ENCODE measurements at places on chromosomes 7 and 10. TPM values are rescaled to one million over a fixed set of nuclear protein-coding genes. Genes with fewer than 3 reads are reported as not detected.

Gene GNGT1
- not detected for total RNA-seq

Gene LRIT1
- total RNA-seq, result not detected

Gene MAT1A
- total RNA-seq, result not detected

Gene SFXN3
- 64.4 TPM for total RNA-seq

Gene ACSM6
- total RNA-seq, result not detected

Gene IFIT3
- total RNA-seq, result 14.1 TPM

Gene FAM25G
- total RNA-seq, result not detected

Gene WDFY4
- 2.1 TPM for total RNA-seq

Gene SPDYE8
- not detected for total RNA-seq

Gene PIP
- not detected for total RNA-seq

Gene PLPP4
- total RNA-seq, result not detected

Gene TMEM178B
- 0.34 TPM for total RNA-seq

Gene MARVELD1
- 24.4 TPM for total RNA-seq

Gene NYAP1
- 5.4 TPM for total RNA-seq

Gene KEL
- total RNA-seq, result not detected

Gene LIPF
- total RNA-seq, result not detected

Gene SHLD2
- total RNA-seq, result 36.2 TPM

Gene TNS3
- 13.6 TPM for total RNA-seq

Gene SH2D4B
- total RNA-seq, result 0.34 TPM

Gene OR6V1
- total RNA-seq, result not detected

Gene AHR
- 189 TPM for total RNA-seq

Gene LDB3
- total RNA-seq, result not detected

Gene TMEM229A
- not detected for total RNA-seq

Gene IFIT5
- total RNA-seq, result 20.3 TPM

Gene C7orf57
- not detected for total RNA-seq

Gene AKR1C2
- total RNA-seq, result 50.2 TPM

Gene ABCC2
- 0.79 TPM for total RNA-seq

Gene ITGA8
- 0.23 TPM for total RNA-seq

Gene HPS6
- 49.0 TPM for total RNA-seq

Gene HTR5A
- total RNA-seq, result not detected

Gene ANKRD2
- 1.1 TPM for total RNA-seq

Gene CNPY1
- not detected for total RNA-seq

Gene PNLIPRP2
- total RNA-seq, result not detected

Gene FOXP2
- total RNA-seq, result 11.4 TPM

Gene ZNF239
- 0.51 TPM for total RNA-seq

Gene PRRT4
- not detected for total RNA-seq

Gene HSPA12A
- total RNA-seq, result 0.68 TPM

Gene GPER1
- 2.0 TPM for total RNA-seq

Gene DUSP5
- 31.3 TPM for total RNA-seq

Gene CABCOCO1
- not detected for total RNA-seq

Gene NCF1
- total RNA-seq, result not detected

Gene HOXA3
- total RNA-seq, result 2.4 TPM

Gene CRTAC1
- 1.3 TPM for total RNA-seq

Gene PNLIPRP1
- not detected for total RNA-seq

Gene CDCA7L
- total RNA-seq, result 85.4 TPM

Gene SCIN
- 2.6 TPM for total RNA-seq

Gene ANKRD30A
- not detected for total RNA-seq

Gene KIAA1217
- total RNA-seq, result 7.5 TPM

Gene TMEM225B
- 0.09 TPM for total RNA-seq

Gene OR13A1
- not detected for total RNA-seq

Gene MEPCE
- 56.5 TPM for total RNA-seq

Gene GAD2
- not detected for total RNA-seq

Gene SPACDR
- 0.34 TPM for total RNA-seq

Gene AGAP5
- total RNA-seq, result 2.1 TPM

Gene SLC18A3
- total RNA-seq, result not detected

Gene GIMAP6
- total RNA-seq, result 262 TPM

Gene WASHC2C
- total RNA-seq, result 31.3 TPM

Gene IGFBP3
- 4.8 TPM for total RNA-seq

Gene SPDYE2B
- total RNA-seq, result not detected

Measured in dermis blood vessel endothelial cell (primary cell).